ENCODE measurements at places on chromosomes 13 and 19. TPM values are rescaled to one million over a fixed set of nuclear protein-coding genes. Genes with fewer than 3 reads are reported as not detected.

GRCh38 chr13:70714993-70715392, 606.7 kb upstream of the KLHL1 start:
- DNase-seq, result no peak

The ZBTB32 gene
- not detected for total RNA-seq

- no peak for DNase-seq
Observed at GRCh38 chr13:99296398-99296797, 10.8 kb downstream of the GPR183 start.

DNA sequence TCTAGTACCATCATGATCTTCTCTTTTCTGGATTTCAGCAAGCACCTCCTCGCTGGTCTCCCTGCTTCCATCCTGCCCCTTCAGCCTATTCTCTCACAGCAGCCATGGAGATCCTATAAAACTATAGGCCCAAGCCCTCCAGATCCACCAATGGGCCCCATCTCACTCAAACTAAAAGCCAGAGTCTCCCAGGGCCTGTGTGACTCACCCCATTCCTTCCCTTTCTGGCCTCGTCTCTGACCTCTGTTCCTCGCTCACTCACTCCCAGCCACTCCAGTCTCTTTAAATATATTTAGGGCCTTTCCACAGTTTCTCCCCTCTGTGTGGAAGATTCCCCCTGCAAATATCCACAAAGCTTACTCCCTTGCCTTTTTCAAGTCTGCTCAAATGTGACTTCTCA, 89.7 kb downstream of the HSPH1 start:
- DNase-seq, result no peak

- peak; percentile 62 for DNase-seq
Observed at GRCh38 chr13:102291587-102292218, 110.1 kb downstream of the FGF14 start.

- no peak for DNase-seq
Observed at GRCh38 chr13:111314852-111315251, 5.6 kb upstream of the TEX29 start.

GRCh38 chr13:44410328-44410859, 36.8 kb downstream of the SERP2 start:
- DNase-seq, result no peak

GRCh38 chr13:58950911-58951310, 1212.8 kb downstream of the DIAPH3 start:
- DNase-seq, result no peak

DNA sequence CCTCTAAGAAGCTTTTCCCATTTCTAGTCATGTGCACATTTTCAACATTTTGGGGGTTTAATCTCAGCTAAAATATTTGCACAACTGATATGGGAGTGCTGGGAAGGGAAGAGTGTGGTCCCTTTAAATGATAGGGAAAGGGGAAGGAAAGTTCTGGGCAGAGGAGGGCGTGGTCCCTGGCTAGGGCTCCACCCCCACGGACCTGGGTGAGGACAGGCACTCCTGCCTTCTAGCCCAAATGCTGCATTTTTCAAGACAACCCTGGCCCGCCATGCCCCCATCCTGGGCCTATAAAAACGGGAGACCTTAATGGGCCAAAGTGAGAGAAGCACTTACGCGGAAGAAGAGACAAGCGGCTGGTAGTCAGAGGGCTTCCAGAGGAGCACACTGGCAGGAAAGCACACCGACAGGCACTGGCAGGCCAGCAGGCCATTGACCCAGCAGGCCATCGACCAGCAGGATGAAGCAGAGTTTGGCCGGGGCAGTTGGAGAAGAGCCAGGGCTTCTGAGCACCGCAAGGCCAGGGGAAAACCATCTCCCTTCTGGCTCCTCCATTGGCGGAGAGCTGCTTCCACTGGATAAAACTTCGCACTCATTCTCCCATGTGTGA, 266.7 kb downstream of the SPRY2 start:
- peak; percentile 45 for DNase-seq

The ZNF492 gene
- not detected for total RNA-seq

- peak; percentile 99 for DNase-seq
Observed at GRCh38 chr19:20167020-20167644, at the start of gene ZNF486. ZNF486 (plus strand) TSS chr19:20167214; CDS start chr19:20167331, 117 bp downstream.

The DDA1 gene
- total RNA-seq, result 36.9 TPM
